ENCODE measurements at places on chromosomes 11 and 22.

DNA sequence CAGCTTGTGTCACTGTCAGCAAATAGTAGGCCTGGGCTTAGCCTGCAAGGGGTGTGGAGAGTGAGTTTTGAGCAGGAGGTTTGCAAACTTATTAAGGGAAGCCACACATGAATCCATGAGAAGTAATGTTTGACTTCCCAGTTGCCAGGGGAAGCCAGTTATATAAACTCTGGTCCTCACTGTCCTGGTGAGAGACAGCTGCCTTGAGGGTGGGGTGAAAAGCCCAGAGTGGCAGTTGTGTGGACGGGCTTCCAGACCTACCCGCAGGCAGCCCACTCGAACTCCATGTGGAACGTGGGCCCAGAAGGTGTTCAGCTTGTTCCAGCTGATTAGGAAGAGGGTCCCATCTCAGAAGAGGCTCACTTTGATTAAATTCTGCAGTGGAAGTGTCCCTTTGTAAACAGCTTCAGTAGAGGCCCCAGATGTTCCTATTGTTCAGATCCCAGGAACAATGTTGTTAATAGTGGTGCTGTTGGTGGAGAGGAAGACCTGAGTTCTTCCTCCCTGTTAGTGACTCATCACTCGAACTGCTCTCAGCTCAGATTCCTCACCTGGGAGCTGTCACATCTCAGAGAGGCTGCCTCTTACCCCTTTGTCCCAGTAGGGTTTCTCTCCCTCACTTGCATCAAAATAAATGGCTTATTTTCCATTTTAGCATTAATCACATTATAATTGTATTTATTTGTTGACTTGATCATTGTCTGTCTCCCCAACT is 63.4 kb downstream of the GRAMD1B start:
- DNase-seq: no peak

GRCh38 chr11:122995526-122995925 is 13.9 kb upstream of the BSX start:
- no peak for DNase-seq

- DNase-seq: no peak
Observed at GRCh38 chr11:74725701-74726100, 5.5 kb downstream of the CHRDL2 start.

DNA sequence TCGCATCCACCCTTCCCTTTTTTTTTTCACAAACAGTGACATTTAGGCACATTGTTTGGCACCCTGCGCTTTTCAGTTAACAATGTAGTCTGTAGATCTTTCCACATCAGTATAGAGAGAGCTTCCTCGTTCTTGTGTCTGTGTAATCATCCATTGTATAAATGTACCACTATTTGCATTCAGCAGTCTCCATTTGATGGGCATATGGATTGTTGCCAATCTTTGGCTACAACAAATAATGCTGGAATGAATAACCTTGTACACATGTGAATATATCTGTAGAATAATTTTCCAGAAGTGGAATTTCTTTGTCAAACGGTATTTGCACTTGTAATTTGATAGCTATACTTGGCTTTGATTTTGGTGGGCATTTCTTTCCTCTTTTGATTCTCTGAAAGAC is 17.1 kb downstream of the MPEG1 start:
- DNase-seq: no peak

GRCh38 chr11:69928975-69929374 is 109.8 kb upstream of the FGF3 start:
- DNase-seq: no peak

GRCh38 chr11:31817621-31818424 is 6.7 kb upstream of the PAX6 start:
- DNase-seq: no peak

GRCh38 chr22:42307806-42308563 is 37.5 kb upstream of the TCF20 start:
- no peak for DNase-seq

DNA sequence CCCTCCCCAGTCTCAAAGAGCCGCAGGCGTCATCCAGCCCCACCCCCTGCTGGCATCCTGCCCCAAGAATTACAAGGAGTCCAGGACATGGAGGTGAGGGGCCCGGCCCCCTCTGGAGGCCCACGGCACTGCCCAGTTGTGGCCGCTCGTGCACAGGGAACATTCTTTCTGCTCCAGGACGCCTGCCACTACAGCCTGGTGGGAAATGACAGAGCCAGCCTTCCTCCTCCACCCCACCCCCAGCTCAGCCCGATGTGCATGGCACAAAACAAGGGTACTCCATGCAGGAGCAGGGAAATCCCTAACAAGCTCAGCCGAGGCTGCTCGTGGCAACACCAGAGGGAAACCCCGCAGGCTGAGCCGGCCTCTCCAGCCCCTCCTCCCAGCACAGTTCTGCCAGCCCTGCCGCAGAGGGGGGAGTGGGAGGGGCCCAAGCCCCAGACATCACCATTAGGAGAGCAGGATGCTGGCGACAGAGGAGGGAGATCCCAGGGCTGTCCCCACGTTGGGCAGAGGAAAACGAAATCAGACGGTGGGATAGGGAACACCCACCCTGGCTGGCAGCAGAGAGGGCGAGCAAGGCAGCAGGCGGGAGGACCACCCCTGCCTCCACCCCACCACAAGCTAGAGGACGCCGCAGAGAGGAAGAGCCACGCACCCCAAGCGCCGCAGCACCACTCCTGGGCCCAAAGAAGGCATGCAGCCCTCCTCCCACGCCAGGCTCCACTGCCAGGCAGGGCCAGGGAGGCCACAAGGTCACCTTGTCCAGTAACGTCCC is 10.0 kb downstream of the IGSF9B start:
- DNase-seq: no peak

Measured in stimulated activated CD4-positive, alpha-beta T cell treated with anti-CD3 and anti-CD28 coated beads, TNF-alpha, amount 100 ng/mL, for 4 hours (primary cell).